B cell (primary cell): ENCODE measurements at places on chromosomes 2 and 18.

DNA sequence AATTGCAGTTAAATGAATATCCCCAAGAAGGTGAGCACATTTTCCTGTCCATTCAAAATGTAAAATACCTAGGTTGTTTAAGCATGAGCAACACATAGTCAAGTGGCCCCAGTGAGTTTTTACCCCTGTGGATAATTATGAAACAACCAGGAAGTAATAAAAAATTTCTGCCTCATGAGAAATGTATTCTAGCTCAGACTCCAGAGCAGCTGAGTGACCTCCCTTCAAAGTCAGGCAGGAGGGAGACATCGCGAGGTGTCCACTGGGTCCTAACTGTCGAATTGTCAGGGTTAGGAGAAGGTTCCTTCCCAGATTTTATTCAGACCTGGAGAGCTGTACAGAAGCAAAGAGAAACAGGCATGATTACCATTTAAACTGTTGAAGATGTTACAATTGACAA is 416.6 kb upstream of the SMIM21 start:
- H3K4me3 ChIP-seq: no peak overlapping the region
- no peak overlapping the region for H3K27ac ChIP-seq
- DNase-seq: no peak
- H3K27me3 ChIP-seq: no peaks in the 10 kb centered on the region
- no peaks in the 10 kb centered on the region for H3K36me3 ChIP-seq

DNA sequence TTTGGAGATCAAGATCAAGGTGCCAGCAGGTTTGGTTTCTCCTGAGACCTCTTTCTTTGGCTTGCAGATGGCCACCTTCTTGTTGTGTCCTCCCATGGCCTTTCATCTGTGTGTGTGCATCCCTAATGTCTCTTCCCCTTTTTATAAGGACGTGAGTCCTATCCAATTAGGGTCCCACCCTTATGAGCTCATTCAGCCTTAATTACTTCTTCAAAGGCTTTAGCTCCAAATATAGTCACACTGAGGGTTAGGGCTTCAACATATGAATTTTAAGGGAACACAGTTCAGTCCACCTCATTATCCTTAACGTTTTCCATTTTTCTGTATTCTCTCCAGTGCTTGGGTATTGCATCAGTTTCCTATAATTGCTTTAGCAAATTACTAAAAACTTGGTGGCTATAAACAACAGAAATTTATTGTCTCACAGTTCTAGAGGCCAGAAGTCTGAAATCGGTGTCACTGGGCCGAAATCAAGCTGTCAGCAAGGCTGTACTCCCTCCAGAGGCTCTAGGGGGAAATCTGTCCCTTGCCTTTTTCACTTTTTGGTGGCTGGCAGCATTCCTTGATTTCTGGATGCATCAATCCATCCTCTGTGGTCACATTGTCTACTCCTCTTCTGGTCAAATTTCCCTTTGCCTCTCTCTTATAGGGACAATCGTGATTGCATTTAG is 34.1 kb downstream of the CDC42EP3 start:
- H3K36me3 ChIP-seq: no peaks in the 10 kb centered on the region
- no peak overlapping the region for H3K4me3 ChIP-seq
- H3K27ac ChIP-seq: peak overlapping the region; percentile 93
- no peaks in the 10 kb centered on the region for H3K27me3 ChIP-seq
- peaks cover 34% of the 10 kb centered on the region for H3K4me1 ChIP-seq

DNA sequence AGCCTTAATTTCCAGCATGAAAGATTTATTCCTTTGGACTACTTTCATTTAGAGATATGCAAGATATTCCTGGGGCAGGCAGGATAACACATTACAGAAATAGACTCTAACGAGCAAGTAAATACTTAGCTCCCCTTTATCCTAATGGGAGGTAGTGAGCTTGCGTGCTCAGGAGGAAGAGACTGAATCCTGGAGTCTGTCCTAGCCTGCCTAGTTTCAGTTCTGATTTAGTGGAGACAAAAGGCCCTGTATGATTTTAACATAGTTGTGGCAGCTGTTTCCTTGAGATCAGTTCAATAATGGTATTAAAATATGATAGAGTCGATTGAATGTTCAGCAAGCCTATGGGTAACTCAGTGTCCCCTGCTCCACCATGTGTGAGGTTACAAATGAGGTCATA is 109.5 kb downstream of the FMNL2 start:
- H3K27me3 ChIP-seq: no peaks in the 10 kb centered on the region
- no peak overlapping the region for H3K27ac ChIP-seq
- H3K4me3 ChIP-seq: no peak overlapping the region
- H3K4me1 ChIP-seq: no peaks in the 10 kb centered on the region
- no peaks in the 10 kb centered on the region for H3K36me3 ChIP-seq

- DNase-seq: no peak
- no peak overlapping the region for H3K4me3 ChIP-seq
- H3K27me3 ChIP-seq: peaks cover 3% of the 10 kb centered on the region
- no peaks in the 10 kb centered on the region for H3K4me1 ChIP-seq
Observed at GRCh38 chr18:34970106-34970505, 71.1 kb upstream of the MAPRE2 start.

- H3K4me3 ChIP-seq: no peak overlapping the region
- no peaks in the 10 kb centered on the region for H3K4me1 ChIP-seq
Observed at GRCh38 chr2:234628953-234629352, 132.1 kb upstream of the ARL4C start.

DNA sequence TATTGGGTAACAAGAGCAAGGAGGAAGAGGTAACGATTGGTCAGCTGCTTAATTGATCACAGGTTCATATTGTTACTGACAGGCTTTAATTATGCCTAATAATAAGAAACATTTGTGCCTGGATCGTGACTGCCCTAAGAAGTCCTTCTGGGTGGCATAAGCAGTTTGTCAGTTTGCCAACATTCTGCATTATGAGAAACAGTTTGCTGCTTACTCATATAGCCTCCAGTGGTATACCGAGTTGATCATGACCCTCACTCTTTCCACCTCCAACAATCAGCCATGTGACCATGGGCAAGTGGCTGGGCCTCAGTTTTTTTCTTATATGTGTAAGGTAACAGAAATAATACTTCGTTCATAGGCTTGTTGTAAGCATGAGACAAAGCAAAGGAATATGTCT is 96.6 kb upstream of the CABLES1 start:
- no peak for DNase-seq
- H3K4me3 ChIP-seq: no peak overlapping the region
- H3K36me3 ChIP-seq: no peaks in the 10 kb centered on the region
- H3K27me3 ChIP-seq: peaks cover 4% of the 10 kb centered on the region

DNA sequence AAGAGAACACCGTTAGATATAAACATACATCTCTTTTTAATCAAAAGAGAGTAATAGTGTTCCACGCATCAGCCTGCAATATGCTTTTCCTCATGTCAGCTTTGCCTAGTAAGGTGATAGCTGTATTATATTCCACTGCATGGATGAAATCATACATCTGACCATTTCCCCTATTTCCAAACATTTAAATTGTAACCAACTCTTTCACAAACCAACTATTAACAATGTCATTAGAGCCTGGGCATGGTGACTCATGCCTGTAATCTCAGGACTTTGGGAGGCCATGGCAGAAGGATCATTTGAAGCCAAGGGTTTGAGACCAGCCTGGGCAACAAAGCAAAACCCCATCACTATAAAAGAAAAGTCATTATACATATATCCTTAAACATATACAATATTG is 284.8 kb downstream of the BCL11A start:
- no peaks in the 10 kb centered on the region for H3K4me1 ChIP-seq
- no peaks in the 10 kb centered on the region for H3K27me3 ChIP-seq
- no peaks in the 10 kb centered on the region for H3K36me3 ChIP-seq
- H3K4me3 ChIP-seq: no peak overlapping the region
- H3K27ac ChIP-seq: no peak overlapping the region

- no peak overlapping the region for H3K4me3 ChIP-seq
- H3K36me3 ChIP-seq: peaks cover 2% of the 10 kb centered on the region
- H3K27ac ChIP-seq: no peak overlapping the region
- no peaks in the 10 kb centered on the region for H3K4me1 ChIP-seq
- DNase-seq: no peak
- no peaks in the 10 kb centered on the region for H3K27me3 ChIP-seq
Observed at GRCh38 chr2:42153944-42154581, 15.1 kb upstream of the EML4 start.

GRCh38 chr18:12328179-12328823 is 20.3 kb downstream of the TUBB6 start:
- peaks cover 5% of the 10 kb centered on the region for H3K36me3 ChIP-seq
- H3K4me3 ChIP-seq: no peak overlapping the region
- H3K27me3 ChIP-seq: no peaks in the 10 kb centered on the region
- peaks cover 7% of the 10 kb centered on the region for H3K4me1 ChIP-seq

DNA sequence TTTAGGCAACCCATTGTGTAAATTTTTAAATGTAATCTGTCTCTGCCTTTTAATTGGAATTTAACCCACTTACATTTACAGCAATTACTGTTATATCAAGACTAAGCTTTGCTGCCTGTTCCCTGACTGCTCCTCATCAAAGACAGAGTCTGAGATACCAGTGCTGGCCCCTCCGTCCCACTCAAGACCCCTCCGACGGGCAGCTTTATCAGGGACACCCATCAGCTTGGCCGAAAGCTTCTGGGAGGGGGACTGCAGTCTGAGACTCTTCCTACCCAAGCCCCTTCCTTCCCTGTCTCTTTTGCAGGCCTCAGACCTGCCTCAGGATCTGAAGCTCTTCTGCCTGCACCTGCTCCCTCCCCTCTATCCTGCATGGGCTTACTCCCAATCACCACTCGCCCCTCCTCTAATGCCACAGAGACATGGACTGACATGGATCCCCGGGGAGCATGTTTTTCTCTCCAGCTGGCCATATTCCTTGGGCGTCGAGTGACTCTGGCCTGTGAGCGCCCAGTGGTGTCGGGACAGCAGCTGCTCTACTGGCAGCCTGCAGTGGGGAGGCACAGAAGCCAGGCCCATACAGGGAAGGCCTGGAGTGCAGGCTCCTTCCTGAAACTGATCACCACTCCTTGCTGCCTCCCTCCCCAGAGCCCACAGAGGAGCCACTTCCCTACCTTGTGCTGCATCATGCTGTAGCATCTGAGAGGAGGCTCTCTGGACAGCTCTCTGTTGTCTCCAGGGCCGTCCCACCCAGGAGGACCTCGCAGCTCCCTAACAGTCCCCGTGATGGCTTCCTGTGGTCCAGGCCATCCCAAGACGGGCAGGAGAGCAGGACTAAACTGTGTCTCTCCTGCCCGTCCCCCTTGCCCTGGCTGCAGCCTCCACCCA is 3.7 kb upstream of the KIF1A start:
- H3K4me1 ChIP-seq: peaks cover 19% of the 10 kb centered on the region
- H3K36me3 ChIP-seq: no peaks in the 10 kb centered on the region
- DNase-seq: no peak

DNA sequence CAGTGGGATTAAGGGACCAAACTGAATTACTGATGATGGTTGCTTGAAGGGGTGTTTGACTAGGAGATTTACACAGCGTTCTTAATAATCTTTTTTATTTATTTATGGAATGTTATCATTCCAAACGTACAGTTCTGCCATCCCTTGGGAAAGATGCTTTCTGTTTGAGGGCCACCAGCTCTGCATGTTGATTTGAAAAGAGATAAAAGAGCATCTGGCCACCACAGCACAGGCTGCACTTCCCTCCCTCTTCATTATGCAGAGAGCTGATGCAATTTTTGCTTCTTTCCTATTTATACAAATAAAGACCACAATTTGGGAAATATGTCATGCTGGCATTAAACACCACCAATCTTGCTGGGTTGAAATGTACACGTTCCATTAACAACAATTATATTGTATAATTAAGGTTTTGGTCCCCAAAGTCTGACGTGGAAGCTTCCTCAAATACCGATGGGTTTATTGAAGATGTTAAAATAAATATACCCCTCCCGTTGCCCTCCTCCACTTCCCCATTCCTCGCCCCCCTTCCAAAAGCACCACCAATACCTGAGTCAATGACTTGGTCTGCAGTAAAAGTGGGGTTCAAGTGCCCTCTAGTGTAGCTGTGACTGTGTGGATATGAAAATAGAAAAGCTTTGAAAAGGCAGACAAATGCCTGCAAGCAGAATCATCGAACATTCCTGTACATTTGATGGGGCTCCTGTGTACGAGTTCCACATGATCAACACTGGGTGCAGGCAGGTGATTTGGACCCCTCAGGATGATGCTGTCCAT is 211.9 kb downstream of the HRH4 start:
- no peak overlapping the region for H3K27ac ChIP-seq
- H3K4me3 ChIP-seq: no peak overlapping the region
- H3K36me3 ChIP-seq: no peaks in the 10 kb centered on the region
- H3K27me3 ChIP-seq: no peaks in the 10 kb centered on the region
